ENCODE measurements at places on chromosomes 1 and 21.

GRCh38 chr1:69836971-69837636, 269.4 kb downstream of the LRRC7 start:
- DNase-seq, result no peak

DNA sequence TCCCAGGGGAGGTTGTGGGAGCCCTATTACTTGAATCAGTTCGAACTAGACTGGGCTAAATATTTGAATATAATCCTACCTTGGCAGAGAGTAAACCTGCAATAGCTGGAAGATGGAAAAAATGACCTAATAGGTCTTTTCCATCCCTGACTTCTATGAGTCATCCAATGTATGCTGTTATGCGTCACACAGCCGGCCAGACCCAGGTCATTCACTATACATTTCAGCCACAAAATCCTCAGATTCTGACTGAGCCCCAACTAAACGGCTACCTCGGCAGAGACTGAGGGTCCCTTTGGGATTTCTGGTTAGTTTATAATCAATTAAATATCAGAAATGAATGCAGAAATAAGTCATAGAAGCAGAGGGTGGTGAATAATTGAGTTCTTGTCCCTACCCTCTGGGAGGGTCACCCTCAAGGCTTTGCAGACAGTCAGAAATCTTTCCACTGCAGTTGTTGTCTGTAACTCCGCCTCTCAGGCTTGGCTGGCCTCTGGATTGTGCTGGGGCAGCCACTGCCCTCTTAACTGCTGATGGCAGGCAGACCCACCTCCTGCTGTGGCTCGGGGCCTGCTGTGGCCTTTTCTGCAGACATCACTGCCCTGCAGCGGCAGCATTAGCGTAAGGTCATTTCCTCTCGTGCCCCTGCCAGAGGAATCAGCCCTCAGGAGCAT, 240.5 kb downstream of the TGFB2 start:
- peak; percentile 76 for DNase-seq

DNA sequence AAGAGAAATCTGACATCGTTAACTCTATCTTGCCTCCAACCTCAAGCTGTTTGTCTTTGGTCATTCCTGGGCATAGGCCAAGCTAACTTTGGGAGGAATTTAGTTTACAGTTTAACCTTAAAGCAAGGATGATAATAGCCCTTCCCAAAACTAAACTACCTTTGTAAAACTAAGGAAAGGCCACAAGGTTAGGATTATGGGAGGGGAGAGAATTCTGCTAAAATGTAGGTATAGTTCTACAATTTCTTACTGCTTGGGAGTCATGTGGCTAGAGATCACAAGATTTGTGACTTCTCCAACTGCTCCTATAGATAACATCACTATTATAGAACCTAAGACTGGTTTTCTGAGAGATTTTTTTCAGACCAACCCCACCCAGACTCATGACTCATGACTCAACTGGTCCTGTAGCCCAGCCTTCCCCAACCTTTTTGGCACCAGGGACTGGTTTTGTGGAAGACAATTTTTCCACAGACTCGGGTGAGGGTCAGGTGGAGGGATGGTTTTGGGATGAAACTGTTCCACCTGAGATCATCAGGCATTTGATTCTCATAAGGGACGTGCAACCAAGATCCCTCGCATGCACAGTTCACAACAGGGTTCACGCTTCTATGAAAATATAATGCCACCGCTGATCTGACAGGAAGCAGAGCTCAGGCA, 70.7 kb upstream of the MUTYH start:
- no peak for DNase-seq

DNA sequence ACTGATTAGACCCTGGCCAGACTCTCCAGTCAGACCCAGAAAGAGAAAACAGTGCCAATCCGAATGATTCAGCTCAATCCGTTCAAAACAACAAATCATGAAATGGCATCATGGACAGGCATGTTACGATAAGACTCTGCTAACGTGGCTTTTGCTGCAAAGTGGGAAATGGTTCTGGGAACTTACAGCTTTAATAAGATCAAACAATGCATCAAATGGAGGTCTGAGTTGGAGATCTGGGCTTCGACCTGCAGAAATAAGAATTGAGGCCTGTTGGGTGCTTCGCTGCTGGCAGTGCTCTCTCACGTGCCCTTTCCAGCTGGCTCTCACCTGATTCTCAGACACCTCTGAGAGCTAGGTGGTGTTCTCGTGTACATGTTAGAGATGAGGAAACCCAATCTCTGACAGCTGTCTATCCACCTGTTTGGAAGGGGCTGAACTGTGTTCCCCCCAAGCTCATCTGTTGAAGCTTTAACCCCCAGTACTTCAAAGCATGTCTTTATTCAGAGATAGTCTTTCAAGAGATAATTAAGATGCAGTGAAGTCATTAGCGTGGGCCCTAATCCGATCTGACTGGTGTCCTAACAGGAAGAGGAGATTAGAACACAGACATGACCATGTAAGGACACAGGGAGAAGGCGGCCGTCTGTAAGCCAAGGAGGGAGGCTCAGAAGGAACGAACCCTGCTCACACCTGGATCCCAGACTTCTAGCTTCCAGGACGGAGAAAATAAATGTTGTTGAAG, 45.5 kb upstream of the ETS2 start:
- DNase-seq, result no peak

DNA sequence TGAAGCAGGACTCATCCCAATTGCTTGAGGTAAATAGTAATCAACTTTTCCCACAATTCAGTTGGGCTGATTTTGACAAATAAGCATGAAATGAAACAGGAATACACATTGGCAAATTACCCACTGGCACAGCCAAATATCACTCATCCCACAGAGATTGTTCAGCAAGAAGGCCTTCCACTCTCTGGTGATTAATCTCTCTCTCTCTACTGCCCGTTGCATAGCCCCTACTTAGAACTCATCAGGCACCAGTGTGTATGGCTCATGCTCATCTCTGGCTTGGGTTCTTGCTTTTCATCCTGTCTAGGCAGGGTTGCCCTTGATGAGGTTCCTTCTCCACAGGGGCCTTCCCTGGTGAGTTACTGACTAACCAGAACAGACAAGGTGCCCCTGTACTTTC, 1.1 kb downstream of the BSDC1 start:
- no peak for DNase-seq

DNA sequence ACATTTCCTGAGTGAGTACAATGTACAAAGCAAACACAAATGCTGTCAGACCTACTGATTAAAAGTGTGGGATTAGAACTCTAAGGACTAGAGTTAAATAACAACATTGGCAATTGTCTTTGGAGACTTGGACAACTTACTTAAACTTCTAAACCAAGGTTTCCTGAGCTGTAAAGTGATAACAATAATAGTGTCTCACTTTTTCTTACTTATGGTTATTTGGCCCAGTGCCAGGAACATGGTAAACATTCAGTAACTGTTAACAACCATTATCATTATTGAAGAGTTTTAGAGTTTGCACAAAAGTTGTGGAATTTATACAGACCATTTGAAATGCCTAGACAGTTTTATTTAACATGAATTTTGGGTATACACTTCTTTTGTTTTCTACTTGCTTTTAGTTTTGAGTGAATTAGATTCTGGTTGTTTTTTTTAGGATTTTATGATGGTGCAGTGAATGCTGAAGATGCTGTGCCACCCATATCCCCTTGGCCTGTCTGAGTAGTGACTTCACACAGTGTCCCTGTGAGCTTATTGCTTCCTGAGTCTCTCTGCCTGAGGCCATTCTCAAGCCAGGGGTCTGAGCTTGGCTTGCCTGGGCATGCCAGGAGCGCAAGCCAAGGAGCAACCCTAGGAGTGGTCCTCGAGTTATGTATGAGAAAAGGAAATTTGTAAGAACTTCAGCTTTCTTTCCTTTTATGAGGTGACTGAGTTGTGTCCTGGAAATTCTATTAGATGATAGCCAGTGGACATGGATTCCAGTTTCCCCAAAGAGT, 932.8 kb downstream of the TTLL7 start:
- DNase-seq, result no peak
